ENCODE measurements at places on chromosomes 16 and 17. TPM values are rescaled to one million over a fixed set of nuclear protein-coding genes. Genes with fewer than 3 reads are reported as not detected.

Gene PMP22
- total RNA-seq, result 173 TPM

Gene CCL8
- total RNA-seq, result not detected

Gene SMIM36
- not detected for total RNA-seq

Gene STX1B
- total RNA-seq, result 0.94 TPM

Gene PABPN1L
- total RNA-seq, result not detected

Gene KRT40
- total RNA-seq, result not detected

Gene TBC1D3
- total RNA-seq, result not detected

Gene DNASE1L2
- 0.26 TPM for total RNA-seq

Gene FOXC2
- total RNA-seq, result 1.7 TPM

Gene KCNJ12
- total RNA-seq, result 1.5 TPM

Gene SPATA32
- not detected for total RNA-seq

Gene IGSF6
- total RNA-seq, result not detected

Gene DHRS13
- total RNA-seq, result 5.0 TPM

Gene KRTAP9-2
- not detected for total RNA-seq

Gene CAMKK1
- 2.0 TPM for total RNA-seq

Gene SCGB1C2
- total RNA-seq, result not detected

Gene MT1G
- 0.70 TPM for total RNA-seq

Gene PLLP
- 0.17 TPM for total RNA-seq

Gene KCNJ2
- total RNA-seq, result under 0.01 TPM

Gene ARHGAP44
- 4.4 TPM for total RNA-seq

Gene ASGR1
- 0.85 TPM for total RNA-seq

Gene LYZL6
- not detected for total RNA-seq

Gene CCT6B
- 2.9 TPM for total RNA-seq

Gene TSPOAP1
- total RNA-seq, result under 0.01 TPM

Gene JMJD8
- total RNA-seq, result 58.7 TPM

Gene CHAD
- total RNA-seq, result not detected

Gene CRHR1
- not detected for total RNA-seq

Gene KRT25
- not detected for total RNA-seq

Gene CACNG4
- 1.2 TPM for total RNA-seq

Gene VKORC1
- total RNA-seq, result 198 TPM

Gene OR4D1
- total RNA-seq, result not detected

Gene SLC16A6
- not detected for total RNA-seq

Gene DOC2A
- not detected for total RNA-seq

Gene TBC1D3K
- total RNA-seq, result not detected

Gene NLK
- total RNA-seq, result 11.4 TPM

Gene MINK1
- total RNA-seq, result 29.9 TPM

Gene EVI2B
- total RNA-seq, result under 0.01 TPM

Gene MRPL27
- 59.5 TPM for total RNA-seq

Gene CFAP97D1
- not detected for total RNA-seq

Gene FADS6
- not detected for total RNA-seq

Gene UMOD
- total RNA-seq, result not detected

Gene SLC16A11
- total RNA-seq, result not detected

Gene MPO
- total RNA-seq, result not detected

Gene MFAP4
- 638 TPM for total RNA-seq

Gene TNFRSF17
- not detected for total RNA-seq

Gene KRTAP9-9
- total RNA-seq, result not detected

Gene AATK
- 0.35 TPM for total RNA-seq

Gene KRTAP16-1
- not detected for total RNA-seq

Gene ZFP3
- 1.4 TPM for total RNA-seq

Gene KRTAP4-1
- total RNA-seq, result not detected

Gene ESRP2
- not detected for total RNA-seq

Gene GINS2
- total RNA-seq, result 0.85 TPM

Gene MT1A
- total RNA-seq, result 7.5 TPM

Gene CARHSP1
- 204 TPM for total RNA-seq

Gene OR3A2
- total RNA-seq, result not detected

Gene CBFB
- total RNA-seq, result 39.8 TPM

Gene DOC2B
- under 0.01 TPM for total RNA-seq

Gene NPIPB9
- total RNA-seq, result not detected

Measured in pericardium fibroblast (primary cell).